ENCODE measurements at places on chromosomes 4 and X.

DNA sequence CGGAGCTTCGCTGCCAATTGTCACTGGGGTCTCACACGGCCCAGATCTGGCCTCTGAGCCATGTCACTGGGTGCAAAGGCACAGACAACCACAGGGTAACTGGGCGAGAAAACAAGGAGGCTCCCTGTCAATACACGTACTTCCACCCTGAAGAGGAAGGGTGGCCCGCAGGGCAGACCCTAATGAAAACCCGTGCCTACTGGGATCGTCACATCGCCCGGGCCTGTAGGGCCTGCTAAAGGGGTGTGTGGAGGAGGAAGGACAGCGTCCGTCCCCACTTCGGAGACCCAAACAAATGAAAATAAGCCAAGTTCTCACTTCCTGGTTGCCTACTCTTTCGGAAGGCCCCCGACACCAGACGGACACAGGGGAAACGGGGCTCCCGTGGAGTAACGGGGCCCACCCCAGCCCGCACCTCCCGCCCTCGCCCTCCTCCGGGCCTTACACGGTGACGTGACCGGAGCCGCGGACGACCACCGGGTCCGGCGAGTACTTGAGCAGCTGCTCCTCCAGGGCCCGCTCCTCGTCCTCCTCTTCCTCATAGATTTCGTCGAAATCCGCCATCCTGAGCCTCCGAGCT, 578 bp downstream of the CHIC2 start:
- DNase-seq: no peak

GRCh38 chr4:38560340-38560739, 103.7 kb upstream of the KLF3 start:
- no peak for DNase-seq

- DNase-seq: no peak
Observed at GRCh38 chr4:7774301-7775294, 165.1 kb downstream of the AFAP1 start.

GRCh38 chr4:184978211-184978610, 40.1 kb upstream of the HELT start:
- no peak for DNase-seq

- DNase-seq: no peak
Observed at GRCh38 chrX:49761481-49761880, 65.7 kb upstream of the PAGE1 start.

DNA sequence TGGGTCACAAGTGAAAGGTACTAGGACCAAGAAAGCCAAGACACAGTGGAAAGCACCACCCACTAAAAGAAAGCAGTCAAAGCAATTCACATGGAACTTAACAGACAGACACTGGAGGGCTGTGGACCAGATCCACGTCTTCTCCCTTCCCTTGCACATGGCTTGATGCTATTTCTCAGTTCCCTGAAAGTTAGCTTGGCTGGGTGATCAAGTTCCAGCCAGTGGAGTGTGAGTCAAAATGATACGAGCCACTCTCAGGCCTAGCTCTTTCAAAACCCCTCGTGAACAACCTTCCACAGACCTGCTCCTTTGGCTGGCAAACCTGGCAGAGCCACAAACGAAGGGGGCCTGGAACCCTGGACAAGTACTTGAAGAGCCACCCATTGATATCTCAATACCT, 52.0 kb downstream of the RELL1 start:
- DNase-seq: no peak
